SJSA1 (cell line): ENCODE measurements at places on chromosomes 12 and 14.

GRCh38 chr14:80109055-80109454 lies 102.2 kb downstream of the DIO2 start:
- no peak for DNase-seq
- H3K4me1 ChIP-seq, result no peaks in the 10 kb centered on the region
- H3K4me3 ChIP-seq, result no peak overlapping the region

- no peak for DNase-seq
- H3K4me1 ChIP-seq, result peaks cover 8% of the 10 kb centered on the region
- H3K36me3 ChIP-seq, result no peaks in the 10 kb centered on the region
- no peak overlapping the region for H3K27ac ChIP-seq
- H3K4me3 ChIP-seq, result no peak overlapping the region
Measured at GRCh38 chr14:65296402-65296801, 116.1 kb upstream of the FUT8 start.

GRCh38 chr12:8890313-8891085 lies 23.8 kb upstream of the PHC1 start:
- H3K27ac ChIP-seq, result no peak overlapping the region
- H3K4me1 ChIP-seq, result no peaks in the 10 kb centered on the region
- no peaks in the 10 kb centered on the region for H3K36me3 ChIP-seq
- H3K4me3 ChIP-seq, result peak overlapping the region; percentile 15; the same call in 1 of the 2 replicates
- no peaks in the 10 kb centered on the region for H3K27me3 ChIP-seq
- DNase-seq, result peak; percentile 48

- no peaks in the 10 kb centered on the region for H3K36me3 ChIP-seq
- peaks cover 11% of the 10 kb centered on the region for H3K4me1 ChIP-seq
- peak overlapping the region; percentile 51 for H3K4me3 ChIP-seq
- peaks cover 14% of the 10 kb centered on the region; the same call in 1 of the 2 replicates for H3K27me3 ChIP-seq
- no peak for DNase-seq
Measured at GRCh38 chr12:50057896-50058670, 687 bp downstream of the ASIC1 start.

- no peak overlapping the region for H3K27ac ChIP-seq
- H3K4me1 ChIP-seq, result no peaks in the 10 kb centered on the region
- H3K36me3 ChIP-seq, result no peaks in the 10 kb centered on the region
Measured at GRCh38 chr12:52740584-52740983, 36.6 kb downstream of the KRT76 start.

GRCh38 chr12:57740656-57741412 lies 2.3 kb upstream of the AGAP2 start:
- peaks cover 41% of the 10 kb centered on the region for H3K4me1 ChIP-seq
- peak; percentile 83 for DNase-seq
- H3K27me3 ChIP-seq, result peaks cover 81% of the 10 kb centered on the region

DNA sequence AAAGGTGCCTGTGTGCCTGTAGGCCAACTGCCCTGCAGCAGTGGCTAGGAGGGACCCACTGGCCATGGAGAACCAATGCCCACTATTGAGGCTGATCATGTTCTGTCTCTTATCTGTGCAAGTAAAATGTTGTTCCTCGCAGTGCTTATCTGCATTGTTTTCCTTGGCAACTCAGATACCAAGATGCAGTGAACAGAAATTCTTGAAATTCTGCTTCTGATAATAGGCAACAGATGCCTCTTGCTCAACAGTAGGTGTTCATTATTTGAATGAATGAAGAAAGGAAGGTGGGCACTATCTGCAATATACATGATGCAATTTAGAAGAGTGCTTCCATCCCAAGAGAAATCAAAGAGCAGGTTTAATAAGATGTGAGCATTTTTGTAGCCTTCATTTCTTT lies 232.2 kb downstream of the NUAK1 start:
- peaks cover 15% of the 10 kb centered on the region; the same call in 1 of the 2 replicates for H3K4me1 ChIP-seq
- no peak for DNase-seq
- H3K4me3 ChIP-seq, result no peak overlapping the region
- no peaks in the 10 kb centered on the region for H3K27me3 ChIP-seq

GRCh38 chr12:44101475-44101874 lies 265.6 kb downstream of the TMEM117 start:
- no peaks in the 10 kb centered on the region for H3K4me1 ChIP-seq
